ENCODE measurements at places on chromosomes 16 and 17. TPM values are rescaled to one million over a fixed set of nuclear protein-coding genes. Genes with fewer than 3 reads are reported as not detected.

GRCh38 chr17:21392266-21392665 is 16.1 kb downstream of the KCNJ12 start:
- no peak for DNase-seq

DNA sequence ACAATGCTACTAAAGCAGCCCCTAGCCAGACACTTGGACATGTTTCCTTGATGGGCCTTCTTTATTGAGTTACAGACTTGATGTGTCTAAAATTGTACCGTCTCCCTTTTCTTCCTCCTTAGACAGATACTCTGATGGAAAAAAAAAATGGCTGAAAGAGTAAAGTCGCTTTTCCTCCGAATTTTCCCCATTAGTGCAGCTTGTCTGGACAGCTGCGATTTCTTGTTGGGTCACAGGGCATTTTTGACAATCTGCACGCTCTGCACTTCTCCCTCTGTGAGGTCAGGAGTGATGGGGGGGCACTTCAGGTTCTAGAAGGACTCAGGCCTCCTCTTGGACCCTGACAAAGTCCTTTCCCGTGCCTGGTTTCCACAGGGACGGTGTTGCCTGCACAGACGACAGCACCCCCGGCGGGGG is 968 bp upstream of the PRKAR1A start:
- DNase-seq = no peak

GRCh38 chr16:83622010-83622409 is 185.8 kb upstream of the HSBP1 start:
- no peak for DNase-seq

Gene DERL2
- 113 TPM for polyA plus RNA-seq

Gene XYLT2
- 13.7 TPM for polyA plus RNA-seq

Measured in A549 (cell line).